CD4-positive, alpha-beta T cell treated with Interferon gamma for 1 hour (primary cell): ENCODE measurements at places on chromosomes 11 and 22.

DNA sequence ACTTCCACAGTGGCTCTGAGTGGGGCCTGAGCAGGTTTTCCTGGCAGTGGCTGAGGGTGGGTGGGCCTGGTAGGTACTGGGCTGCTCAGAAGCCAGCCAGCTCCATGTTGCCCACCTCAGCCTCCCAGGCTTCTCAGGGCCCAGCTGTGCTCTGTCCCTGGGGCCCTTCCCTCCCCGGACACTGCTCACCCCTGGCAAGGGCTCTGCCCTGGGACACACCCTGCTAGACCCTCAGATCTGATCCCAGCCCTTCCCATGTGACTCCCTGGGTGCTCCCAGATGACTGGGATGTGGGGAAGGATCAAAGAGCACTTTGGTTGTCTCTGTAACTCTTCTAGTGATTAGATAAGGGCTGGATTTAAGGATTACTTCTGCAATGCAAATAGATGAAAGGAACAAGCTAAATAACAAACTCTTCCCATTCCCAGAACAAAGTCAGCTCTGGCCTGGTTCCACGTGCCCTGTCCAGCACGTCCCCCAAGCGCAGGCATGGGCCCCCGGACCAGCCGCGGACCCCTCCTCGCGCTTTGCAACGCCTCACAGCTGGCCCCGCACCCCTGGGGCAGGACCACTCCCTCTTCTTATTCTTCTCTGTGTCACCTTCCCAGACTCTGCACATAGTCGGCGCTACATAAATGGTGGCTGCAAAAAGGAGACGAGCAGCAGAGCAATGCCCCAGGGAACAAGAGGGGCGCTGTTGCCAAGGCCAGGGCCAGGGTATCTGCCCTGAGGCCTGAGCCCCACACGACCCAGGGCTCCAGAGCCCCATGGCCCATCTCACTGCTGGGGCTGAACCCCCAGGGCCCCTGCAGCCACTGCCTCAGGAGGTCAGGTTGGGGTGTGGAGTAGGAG is 5.7 kb upstream of the KRTAP5-6 start:
- no peak for DNase-seq

- no peak for DNase-seq
These were observed 2.7 kb downstream of the DTX4 start for GRCh38 chr11:59174664-59175033.

DNA sequence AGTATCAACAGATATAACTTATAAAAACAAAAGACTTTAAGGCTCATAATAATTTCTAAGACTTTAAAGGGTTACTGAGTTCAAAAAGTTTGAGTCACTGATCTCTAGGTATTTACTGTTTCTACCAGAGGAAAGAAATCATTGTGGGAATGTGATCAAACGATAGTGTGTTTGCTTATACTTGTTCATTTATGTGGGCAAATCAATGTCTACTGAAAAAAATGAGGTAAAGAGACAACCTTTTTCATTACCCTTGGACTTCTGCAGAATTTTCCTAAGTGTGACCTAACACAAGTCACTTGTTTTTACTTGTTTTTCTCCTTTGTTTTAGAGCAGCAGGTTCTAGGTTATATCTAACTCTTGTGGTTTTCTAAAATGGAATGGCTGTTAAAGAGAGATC is 65.4 kb downstream of the PRR5L start:
- DNase-seq, result no peak

DNA sequence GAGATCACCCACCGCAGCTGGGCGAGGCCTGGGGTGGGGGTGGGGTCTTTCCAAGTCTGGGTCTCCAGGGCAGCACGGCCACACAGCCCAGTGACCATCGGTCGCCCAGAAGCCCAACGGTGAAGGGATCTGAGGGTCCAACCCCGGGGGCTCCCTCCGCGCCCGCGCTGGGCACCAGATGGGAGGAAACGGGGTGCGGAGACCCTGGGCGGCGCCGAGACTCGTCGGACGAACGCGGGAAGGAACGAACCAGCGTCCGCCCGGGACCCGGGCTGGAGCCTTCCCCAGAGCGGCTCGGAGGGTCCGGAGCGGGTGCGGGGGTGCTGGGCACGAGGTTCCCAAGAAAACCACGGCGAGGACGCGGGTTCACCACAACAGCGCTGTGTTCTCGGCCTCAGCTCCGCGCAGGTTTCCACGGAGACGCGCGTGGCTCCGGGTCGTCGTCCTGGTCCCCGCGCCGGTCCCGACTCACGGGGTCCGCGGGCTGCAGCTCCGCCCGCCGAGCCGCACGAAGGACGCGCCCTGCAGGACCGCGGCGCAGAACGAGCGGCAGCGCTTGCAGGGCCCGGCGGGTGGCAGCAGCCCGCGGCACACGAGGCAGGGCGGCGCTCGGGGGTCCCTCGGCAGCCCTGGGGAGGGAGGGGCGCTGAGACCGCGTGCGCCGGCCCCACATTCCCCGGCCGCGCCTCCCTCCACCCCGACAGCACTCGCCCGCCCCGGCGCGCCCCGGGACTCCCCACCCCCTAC is 2.3 kb upstream of the IL17REL start:
- DNase-seq, result no peak

DNA sequence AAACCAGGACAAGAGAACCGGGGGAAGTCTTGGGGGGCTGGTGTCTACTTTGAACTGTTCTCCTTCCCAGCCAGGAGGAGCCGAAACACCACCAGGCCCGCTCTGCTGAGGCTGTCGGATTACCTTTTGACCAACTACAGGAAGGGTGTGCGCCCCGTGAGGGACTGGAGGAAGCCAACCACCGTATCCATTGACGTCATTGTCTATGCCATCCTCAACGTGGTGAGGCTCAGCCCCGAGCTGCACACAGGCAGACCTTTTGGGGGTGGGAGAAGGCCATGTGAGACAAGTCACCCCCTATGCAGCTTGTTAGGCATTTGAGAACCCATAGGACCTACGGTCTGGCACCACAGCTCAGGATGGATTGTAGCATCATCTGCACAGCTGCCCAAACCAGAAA is 2.8 kb downstream of the HTR3A start:
- peak; percentile 67 for DNase-seq

DNA sequence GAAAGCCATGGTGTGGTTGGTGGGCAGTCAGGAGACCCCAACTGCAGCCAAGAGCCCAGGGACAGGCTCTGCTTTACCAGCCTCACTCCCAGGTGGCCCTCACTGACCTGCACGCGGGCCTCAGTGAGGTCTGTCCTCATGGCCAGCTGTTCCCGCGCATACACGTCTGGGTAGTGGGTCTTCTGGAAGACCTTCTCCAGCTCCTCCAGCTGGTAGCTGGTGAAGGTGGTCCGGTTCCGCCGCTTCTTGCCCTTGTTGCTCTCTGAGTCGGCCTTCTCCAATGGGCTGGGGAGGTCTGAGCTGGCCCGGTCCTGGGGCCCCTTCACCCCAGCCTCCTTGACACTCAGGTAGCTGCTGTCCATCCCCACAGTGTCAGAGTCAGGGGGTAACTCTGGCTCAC is 34.7 kb downstream of the ALX4 start:
- no peak for DNase-seq

- no peak for DNase-seq
These were observed 34.3 kb downstream of the GUCY1A2 start for GRCh38 chr11:106983991-106984390.

DNA sequence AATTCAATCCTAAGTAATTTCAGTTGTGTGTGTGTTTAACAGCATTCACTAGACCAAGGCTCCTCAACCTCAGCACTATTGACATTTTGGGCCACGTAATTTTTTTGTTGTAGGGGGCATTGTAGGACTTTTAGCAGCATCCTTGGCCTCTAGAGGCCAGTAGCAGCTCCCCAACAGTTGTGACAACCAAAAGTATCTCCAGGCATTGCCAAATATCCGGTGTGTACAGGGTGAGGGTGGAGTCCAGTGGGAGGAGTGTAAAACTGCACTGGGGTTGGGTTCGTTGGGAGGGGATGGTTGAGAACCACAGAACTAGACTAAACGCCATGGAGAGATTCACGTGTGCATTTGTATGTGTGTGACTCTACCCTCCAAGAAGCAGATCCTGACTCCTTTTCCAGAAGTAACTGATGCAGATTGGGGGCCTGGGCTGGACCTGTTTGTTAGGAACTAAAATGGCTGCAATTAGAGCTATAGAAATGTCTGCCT is 5.9 kb upstream of the PHF21A start:
- peak; percentile 73 for DNase-seq

GRCh38 chr11:121445071-121445768 is 6.9 kb upstream of the SORL1 start:
- DNase-seq, result no peak

DNA sequence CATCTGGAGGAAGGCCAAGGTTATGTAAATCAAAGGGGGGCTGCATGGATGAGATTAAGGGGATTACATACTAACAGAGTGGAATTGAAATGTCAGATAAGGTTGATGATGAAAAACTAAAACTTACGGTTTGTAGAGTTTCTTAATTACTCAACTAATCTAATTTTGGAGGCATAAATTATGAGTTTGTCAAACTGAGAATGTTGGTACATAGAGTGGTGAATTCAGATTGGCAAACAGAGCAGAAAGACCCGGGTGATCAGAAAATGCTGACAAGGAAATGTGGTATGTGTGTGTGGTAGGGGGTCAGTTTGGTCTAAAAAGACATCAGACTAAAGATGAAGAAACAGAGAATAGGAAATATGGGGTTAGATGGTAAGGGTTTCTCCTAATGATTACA is 11.0 kb downstream of the MS4A6E start:
- DNase-seq, result no peak

DNA sequence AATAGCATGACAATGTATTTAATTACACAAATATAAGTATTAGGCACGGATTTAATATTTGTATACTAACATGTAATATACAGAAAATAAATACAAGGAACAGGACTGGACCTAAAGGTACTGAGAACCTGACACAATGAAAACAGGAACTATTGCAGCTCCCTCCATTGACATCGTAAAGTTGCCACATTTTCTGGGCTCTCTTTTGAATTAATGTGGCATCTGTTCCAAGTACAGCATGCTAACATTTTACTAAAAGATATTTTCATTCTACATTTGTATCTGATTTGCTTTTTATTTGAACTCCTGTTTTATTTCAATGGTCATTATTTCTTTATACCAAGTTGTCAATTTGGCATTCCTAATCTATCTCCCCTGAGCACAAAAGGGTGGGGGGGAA is 15.3 kb downstream of the PHF21A start:
- no peak for DNase-seq

DNA sequence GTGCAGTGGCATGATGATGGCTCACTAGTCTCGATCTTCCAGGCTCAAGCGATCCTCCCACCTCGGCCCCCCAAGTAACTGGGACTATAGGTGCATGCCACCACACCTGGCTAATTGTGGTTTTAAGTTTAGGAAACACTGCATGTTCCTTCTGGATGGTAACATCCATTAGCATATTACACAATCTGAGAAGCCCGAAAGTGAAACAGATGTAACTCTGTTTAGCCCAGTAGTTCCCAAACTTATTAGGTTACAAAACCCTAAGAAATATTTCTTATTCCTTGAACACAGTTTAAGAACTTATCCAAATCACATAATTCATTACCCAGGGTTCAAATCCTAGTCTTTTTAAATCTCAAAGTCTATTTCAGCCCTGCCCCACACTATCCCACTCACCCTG is 28.3 kb downstream of the POLDIP3 start:
- no peak for DNase-seq

- no peak for DNase-seq
These were observed 406.8 kb downstream of the SHANK2 start for GRCh38 chr11:70845591-70846041.

- no peak for DNase-seq
These were observed 42.2 kb downstream of the POLD3 start for GRCh38 chr11:74634537-74634936.

- peak; percentile 88 for DNase-seq
These were observed at the start of gene CD59 for GRCh38 chr11:33736148-33736812. CD59 (minus strand) TSS chr11:33736423; CDS start chr11:33722445, 13,978 bp downstream.

DNA sequence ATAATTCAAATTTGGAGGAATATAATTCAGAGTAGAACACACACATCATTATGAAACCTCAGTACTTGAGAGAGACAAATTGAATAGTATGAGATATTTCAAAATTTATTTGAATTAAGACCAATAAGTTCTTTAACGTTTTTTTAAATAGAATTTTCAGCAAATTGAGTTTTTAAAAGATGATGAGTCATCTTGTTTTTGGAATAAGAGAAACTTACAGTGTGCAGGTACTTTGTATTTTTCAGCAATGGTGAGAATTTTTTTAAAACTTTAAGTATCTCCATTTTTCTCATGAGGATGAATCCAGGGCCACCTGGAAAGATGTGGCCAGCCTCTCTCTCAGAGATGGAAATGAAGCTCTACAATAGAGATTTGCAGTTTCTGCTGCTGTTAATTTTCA is 1015.0 kb upstream of the TENM4 start:
- no peak for DNase-seq
